ENCODE measurements at places on chromosomes 13 and 19.

- no peak for DNase-seq
Observed at GRCh38 chr19:53333066-53333462, 485 bp upstream of the ZNF845 start.

- DNase-seq, result no peak
Observed at GRCh38 chr19:5480427-5480836, 25.2 kb downstream of the ZNRF4 start.

DNA sequence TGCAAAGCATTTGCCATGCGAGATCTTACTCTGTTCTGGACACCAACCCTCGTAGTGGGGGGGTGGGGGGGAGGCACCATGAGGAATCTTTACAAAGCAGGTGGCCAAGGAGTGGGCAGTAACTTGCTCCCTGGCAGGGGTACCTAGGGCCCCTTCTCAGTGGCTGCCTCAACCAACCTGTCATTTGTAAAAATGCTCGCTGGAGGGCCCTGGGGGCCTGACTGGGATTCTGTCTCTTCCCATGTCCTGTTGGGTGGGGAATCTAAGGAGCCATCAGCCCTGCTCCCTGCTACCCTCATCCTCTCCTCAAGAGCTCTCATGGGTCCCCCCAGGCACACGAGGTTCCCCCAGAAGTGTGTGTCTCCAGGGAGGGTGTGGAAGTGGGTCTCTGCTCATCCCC is 1.5 kb downstream of the KCNN1 start:
- no peak for DNase-seq

- no peak for DNase-seq
Observed at GRCh38 chr13:23574421-23575145, 4.4 kb downstream of the TNFRSF19 start.

DNA sequence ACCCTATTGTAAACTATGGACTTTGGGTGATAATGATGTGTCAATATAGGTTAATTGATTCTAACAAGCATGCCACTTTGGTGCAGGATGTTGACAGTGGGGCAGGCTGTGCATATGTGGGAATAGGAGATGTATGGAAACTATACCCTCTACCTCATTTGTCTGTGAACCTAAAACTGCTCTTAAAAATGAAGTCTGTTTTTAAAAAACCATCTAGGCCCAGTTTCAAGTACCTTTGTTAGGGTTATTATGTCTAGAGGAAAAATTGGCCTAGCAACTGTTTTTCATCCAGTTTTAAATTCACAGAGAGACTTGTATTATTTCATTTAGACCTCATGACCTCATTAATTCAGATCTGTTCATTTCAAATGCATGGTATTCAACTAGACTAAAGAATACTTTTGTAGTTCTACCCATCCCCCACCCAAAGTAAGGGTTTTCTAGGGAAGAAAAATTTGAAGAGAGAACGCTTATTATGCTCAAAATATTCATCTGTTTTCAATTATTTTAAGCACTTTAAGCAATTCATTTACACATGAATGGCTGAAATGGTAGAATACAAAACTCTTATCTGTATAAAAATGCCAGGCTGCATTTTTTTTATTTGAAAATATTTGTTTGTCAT is 1781.9 kb upstream of the MIR17HG start:
- no peak for DNase-seq

DNA sequence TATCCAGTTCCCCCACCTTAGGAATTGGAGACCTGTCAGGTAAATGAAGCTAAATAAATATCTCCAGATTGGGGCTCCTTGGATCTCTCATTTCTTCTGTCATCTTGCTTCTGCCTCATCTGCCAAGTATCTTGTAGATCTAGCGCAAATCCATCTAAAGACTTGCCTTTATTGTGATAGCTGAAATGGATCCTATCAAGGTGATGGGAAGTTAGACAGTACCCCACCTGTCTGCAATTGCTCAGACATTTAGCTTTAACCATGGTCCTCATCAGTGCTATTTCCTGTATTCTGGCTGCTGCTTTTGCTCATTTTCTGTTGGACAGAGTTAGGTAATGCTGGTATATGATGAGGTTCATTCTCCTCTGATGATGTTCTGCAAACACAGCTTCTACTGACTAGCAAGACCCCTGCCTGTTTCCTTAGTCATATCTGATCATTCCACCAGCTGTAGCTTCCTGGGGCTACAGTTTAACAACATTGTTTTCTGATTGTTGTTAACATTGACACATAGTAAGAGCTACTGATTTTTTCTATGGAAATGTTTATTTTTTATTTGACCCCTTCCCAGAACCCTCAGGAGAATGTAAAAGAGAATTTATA is 340.0 kb downstream of the DCT start:
- no peak for DNase-seq

GRCh38 chr13:43301346-43301969 is 278.1 kb downstream of the DNAJC15 start:
- DNase-seq, result no peak

GRCh38 chr13:52159159-52159982 is at the start of gene NEK3:
TSS of gene NEK3 (minus strand) at chr13:52159597. CDS start at chr13:52156191, 3,406 bp downstream.
- DNase-seq, result no peak

GRCh38 chr13:85261757-85262346 is 537.4 kb downstream of the SLITRK6 start:
- DNase-seq, result no peak

- no peak for DNase-seq
Observed at GRCh38 chr13:20489185-20489820, 36.4 kb downstream of the CRYL1 start.

GRCh38 chr13:73231471-73231870 is 172.7 kb downstream of the KLF5 start:
- DNase-seq, result no peak

GRCh38 chr19:36113425-36113824 is 1.2 kb downstream of the POLR2I start:
- DNase-seq, result no peak

- DNase-seq, result no peak
Observed at GRCh38 chr19:38599722-38600121, 18.0 kb downstream of the MAP4K1 start.

- DNase-seq, result no peak
Observed at GRCh38 chr13:111939666-111940278, 127.2 kb upstream of the SOX1 start.

- DNase-seq, result no peak
Observed at GRCh38 chr19:33304371-33304759, 2.0 kb upstream of the CEBPA start.

DNA sequence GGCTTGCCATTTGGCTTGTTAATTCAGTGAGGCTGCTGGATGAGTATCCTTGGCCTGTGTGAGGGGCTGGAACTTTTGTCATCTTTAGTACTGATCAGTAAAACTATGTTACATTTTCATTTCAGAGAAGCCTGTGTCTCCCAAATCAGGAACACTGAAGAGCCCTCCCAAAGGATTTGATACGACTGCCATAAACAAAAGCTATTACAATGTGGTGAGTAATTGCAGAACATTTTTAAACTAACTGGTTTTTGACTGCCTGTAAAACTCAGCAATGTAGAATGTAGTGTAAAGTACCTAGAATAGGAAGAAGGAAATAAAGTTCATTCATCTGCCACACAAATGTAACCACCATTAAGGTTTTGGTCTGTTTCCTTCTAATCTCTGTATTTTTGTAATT is 87.4 kb upstream of the TEX29 start:
- DNase-seq, result no peak

DNA sequence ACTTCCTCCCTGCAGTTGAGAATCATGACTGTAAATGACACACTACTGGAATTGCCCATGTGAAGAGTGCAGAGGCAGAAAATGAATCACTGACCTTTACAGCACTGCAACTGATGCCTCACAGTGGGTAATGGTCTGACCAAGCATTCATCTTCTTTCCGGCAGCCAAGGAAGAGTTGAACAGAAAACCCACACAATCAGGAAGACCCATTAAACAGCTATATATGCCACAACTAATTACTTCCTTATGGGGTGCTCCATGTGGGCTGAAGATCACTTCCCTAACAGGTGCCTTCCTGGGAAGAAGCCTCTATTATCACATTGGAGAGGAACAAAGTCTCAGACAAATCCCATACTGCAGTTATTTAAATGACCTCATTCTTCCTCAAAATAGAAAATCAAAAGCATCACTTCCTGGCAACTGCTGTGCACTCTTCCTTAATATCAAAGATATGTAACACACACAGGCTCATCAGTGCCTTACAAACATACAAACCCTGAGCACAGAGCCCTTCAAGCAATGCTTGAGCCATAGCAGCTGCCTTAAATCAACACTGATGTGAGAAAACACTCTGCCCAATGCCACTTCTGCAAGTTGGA is 45.8 kb downstream of the RUBCNL start:
- DNase-seq, result no peak

GRCh38 chr19:16607819-16608218 is 20.2 kb downstream of the MED26 start:
- DNase-seq, result no peak

GRCh38 chr13:53341144-53341510 is 312.5 kb downstream of the OLFM4 start:
- no peak for DNase-seq

DNA sequence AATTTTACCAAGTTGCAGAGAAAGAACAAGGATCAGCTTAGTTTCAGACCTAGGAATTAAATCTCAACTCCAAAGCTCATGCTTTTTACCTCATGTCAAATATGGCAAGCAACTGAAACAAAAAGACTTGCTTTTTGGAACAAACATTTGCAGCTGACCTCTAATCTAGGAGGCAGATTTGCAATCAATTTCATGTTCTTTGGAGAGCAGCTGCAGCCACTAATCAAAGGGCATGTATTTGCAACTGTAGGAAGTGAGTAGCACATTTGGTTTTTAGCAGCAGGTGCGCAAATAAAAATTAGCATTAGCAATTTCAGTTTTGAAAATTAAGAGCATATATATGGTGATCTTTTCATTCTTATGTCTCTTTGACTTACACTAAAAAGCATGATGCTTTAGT is 459.3 kb upstream of the SLC10A2 start:
- no peak for DNase-seq

- DNase-seq, result no peak
Observed at GRCh38 chr19:33410915-33411401, 37.4 kb downstream of the CEBPG start.

GRCh38 chr19:19026299-19026971 is 6.9 kb downstream of the SUGP2 start:
- DNase-seq, result no peak

DNA sequence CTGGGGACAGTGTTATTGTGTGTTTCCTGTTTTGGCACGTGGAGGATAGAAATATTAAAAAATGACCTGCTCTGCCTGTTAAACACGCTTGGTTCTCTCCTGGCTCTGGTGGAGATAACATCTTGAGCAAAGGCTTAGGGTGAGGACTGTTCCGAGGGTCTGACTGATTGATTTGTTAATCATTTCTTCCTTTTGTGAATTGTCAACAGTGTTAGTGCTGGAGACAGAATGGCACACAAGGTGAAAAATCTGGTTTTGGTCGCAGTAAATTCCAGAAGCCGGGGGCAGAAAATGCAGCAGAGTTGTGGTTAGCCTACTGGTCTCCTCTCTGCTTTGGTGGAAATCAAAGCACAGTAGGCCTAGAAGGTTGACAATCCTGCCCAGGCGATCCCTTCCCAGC is 163.6 kb downstream of the FGF9 start:
- no peak for DNase-seq

DNA sequence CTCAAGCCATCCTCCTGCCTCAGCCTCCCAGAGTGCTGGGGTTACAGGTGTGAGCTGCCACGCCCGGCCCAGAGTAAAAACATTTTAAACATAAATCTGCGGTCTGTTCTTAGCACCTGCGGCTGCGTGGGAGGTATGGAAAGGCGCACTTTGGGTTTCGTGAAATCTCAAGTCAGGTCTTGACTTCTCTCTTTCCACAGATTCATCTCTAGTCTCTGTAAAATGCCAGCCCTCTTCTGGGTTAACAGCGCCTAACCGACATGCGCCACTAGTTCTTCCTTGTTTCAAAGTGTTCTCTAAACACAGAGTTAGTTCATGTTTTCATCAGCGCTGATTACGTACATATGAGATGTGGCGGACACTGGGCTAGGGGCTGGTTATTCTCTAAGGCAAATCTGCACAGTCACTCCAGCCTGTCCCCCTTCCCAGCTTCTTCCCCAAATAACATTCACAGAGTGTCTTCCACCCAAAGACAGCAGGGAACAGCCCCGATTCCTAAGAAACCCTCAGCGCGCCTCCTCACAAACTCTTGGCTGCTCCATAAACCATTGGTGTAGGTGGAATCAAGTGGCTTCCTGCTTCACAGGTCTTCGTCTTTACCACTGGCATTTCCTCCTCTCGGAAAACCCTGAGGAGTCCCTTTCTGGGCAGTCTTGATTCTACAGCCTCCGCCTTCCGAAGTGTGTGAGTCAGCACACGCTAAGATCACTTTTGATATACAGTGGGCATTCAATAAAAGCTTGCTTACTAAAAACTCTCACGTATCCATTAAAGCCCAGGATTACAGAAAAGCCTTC is 1.4 kb downstream of the PARP4 start:
- DNase-seq, result no peak

DNA sequence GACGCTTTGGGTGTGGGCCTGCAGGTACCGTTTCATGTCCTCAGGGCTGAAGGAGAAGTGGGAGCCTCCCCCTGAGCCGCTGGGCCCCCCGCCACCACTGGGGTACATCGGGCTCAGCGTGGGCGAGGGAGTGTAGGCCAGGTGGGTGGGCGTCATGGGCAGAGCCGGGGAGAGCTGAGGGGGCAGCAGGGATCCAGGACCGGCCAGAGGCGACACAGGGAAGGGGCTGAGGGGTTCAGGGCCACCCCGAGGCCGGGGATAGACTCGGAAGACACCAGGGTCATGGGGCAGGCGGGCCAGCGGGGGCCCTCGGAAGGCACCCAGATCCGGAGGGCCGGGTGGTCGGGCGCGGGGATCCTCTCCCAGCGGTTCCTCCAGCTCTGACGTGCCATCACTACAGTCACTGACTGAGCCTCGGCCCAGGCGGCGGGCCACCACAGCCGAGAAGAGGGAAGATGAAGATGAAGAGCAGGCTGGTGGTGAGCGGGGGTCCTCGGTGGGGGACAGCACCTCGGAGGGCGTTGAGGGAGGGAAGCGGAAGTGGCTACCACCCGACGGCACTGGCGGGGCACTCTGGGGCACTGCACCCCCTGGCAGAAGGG is 5.7 kb downstream of the ERF start:
- no peak for DNase-seq

All from cortex of kidney (tissue), 1 donor.